ENCODE measurements at places on chromosomes 6 and 20. TPM values are rescaled to one million over a fixed set of nuclear protein-coding genes. Genes with fewer than 3 reads are reported as not detected.
A peak's percentile ranks its signal among the peaks of the same experiment; 100 is the strongest.

The HAO1 gene
- not detected for total RNA-seq

The KHDRBS2 gene
- not detected for total RNA-seq

The SLC17A3 gene
- total RNA-seq, result not detected

The NOTCH4 gene
- total RNA-seq, result 24.4 TPM

DNA sequence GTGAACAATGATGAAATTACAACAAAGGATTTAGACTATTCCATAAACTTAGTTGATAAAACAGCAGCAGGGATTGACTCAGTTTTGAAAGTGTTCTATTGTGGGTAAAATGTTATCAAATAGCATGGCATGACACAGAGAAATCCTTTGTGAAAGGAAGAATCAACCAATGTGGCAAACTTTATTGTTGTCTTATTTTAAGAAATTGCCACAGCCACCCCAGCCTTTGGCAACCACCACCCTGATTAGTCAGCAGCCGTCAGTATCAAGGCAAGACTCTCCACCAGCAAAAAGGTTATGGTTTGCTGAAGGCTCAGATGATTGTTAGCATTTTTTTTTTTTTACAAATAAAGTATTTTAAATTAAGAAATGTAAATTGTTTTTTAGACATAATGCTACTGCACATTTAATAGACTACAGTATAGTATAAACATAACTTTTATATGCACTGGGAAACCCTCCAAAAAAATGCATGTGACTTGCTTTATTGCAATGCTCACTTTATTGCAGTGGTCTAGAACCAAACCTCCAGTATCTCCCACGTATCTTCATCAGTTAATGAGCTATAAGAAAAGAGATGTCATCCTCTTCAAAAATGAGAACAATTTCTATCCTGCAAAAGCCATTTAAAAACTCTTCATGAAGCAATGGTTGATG is 162.7 kb downstream of the SOBP start:
- DNase-seq, result no peak

GRCh38 chr20:60573003-60573680 is 614.9 kb downstream of the CDH26 start:
- no peak for DNase-seq

GRCh38 chr20:37868851-37869333 is 34.0 kb upstream of the VSTM2L start:
- no peak for DNase-seq

GRCh38 chr20:59676851-59677182 is 72.5 kb downstream of the PHACTR3 start:
- no peak for DNase-seq

DNA sequence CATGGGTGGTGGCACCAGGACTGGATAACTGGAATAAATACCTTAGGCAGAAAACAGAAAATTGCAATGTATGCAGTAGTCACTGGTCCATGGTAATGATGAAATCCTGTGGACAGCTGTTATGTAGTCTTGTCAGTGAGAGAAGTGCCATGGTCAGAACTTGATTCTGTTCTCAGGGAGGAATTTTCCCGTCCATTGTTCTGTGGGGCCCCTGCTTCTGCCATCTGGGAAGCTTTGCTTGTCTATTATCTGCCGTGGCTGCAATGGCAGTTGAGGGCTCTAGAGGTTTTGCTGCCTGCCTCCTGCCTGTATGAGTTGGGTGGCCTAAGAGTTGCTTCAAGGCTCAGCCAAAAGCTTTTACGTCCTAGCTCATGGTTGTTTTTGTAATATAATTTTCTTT is 126.8 kb upstream of the SLC35B3 start:
- DNase-seq, result no peak

- DNase-seq, result no peak
Measured at GRCh38 chr6:49142421-49143151, 320.5 kb downstream of the MMUT start.

DNA sequence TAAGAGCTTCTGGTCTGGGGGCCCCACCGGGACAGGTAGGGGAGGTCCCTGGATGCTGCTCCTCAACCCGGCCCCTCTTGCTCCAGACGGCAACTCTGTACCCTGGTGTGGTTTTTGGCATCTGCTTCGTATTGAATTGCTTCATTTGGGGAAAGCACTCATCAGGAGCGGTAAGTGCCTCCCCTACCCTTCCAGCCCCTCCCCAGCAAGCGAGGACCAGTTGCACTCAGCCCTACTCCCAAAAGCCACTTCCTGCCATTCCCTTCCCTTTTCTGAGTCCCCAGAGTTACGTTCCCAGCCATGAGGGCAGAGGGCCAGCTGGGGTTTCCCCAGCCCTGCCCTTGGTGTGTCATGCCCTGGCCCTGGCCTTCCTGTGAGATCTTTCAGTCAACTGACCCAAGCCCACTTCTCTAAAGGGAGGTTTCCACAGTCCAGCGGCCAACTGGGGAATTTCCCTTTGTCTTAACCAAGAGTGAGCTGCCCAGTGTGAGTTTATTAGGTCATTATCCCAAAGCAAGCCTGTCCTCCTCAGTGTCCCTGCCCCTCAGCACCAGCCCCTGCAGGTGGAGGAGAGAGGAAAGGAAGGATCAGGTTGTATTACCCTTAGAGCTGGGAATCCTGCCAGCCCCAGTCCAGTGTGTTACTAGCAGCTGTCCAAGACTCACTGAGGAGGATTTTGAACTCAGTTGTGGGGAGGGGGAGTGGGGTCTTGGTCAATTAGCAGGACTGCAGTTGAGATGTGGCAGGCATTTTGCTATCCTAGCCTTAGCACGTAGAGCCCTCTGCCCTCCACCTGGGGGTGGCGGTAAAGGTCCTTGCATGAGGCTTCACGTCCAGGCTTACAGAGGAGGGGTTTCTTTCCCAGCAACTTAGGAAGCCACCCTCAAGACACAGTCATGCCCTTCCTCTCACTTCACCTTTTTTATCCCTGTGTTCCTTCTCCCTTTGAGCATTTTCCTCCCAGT is 45.8 kb downstream of the TM9SF4 start:
- peak; percentile 91 for DNase-seq

DNA sequence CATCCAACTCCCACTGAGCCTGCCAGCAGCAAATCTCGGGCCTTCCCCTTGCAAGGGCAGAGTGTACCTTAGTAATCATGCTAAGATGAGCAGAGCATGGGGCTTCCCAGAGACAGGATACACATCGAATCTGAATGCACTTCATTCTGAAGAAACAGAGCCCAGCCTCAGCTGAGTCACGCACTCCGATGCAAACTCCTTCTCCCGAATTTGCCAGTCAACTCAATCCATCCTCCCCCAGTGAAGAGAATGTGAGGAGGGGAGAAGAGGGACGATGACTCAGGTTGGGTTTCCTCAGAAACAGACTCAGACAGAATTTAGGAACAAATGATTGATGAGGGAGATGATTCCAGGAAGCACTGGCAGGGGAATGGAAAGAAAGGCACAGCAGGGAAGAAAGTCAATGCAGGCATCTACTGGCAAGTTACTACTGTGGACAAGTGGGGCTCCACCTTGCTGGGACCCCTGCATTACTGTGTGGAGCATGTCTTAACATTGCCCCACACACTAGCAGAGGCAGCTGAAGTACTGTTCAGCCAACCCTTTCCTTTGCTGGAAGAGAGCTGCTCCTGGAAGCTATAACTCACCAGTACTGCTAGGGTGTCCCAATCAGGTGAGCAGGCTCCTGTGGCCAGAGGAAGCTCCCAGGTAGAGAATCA is 251.6 kb downstream of the ADGB start:
- DNase-seq, result no peak
